ENCODE measurements at places on chromosomes 4 and X. TPM values are rescaled to one million over a fixed set of nuclear protein-coding genes. Genes with fewer than 3 reads are reported as not detected.

ALPK1 gene
- total RNA-seq: 4.1 TPM

MXD4 gene
- total RNA-seq: 93.5 TPM

PAGE1 gene
- total RNA-seq: not detected

DMRTC1B gene
- total RNA-seq: 1.3 TPM

SMPX gene
- total RNA-seq: not detected

APELA gene
- 0.85 TPM for total RNA-seq

SPATA18 gene
- 17.3 TPM for total RNA-seq

CXCL9 gene
- total RNA-seq: not detected

UGT2B11 gene
- not detected for total RNA-seq

CYSLTR1 gene
- total RNA-seq: 0.13 TPM

TLR10 gene
- not detected for total RNA-seq

CXorf49B gene
- not detected for total RNA-seq

SLC6A14 gene
- not detected for total RNA-seq

TEC gene
- total RNA-seq: 1.9 TPM

SLC10A6 gene
- not detected for total RNA-seq

GATA1 gene
- total RNA-seq: not detected

TEX28 gene
- total RNA-seq: not detected

MID1 gene
- 61.8 TPM for total RNA-seq

EXOC1L gene
- total RNA-seq: not detected

SPOCK3 gene
- total RNA-seq: 1.9 TPM

FAM47E gene
- 1.1 TPM for total RNA-seq
